Brain pericyte (primary cell): ENCODE measurements at places on chromosomes 4 and X.

DNA sequence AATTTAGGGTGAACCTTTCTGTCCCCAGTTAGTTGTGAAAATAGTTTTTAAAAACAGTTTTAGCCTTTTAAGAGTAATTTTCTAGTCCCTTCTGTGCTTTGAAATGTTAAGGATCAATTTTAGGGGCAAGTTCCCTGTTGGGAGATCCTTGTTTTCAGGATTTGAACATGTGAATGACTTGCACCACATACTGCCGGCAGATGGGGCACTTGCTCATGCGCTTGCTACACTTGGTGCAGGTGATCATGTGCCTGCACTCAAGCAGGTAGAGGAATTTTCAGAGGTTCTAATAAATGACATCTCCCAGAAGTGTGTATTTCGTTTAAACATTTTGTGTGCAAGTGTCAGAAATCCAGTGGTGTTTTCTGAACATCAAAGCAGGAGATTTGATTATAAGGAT lies 195.9 kb downstream of the CHM start:
- no peak for DNase-seq

DNA sequence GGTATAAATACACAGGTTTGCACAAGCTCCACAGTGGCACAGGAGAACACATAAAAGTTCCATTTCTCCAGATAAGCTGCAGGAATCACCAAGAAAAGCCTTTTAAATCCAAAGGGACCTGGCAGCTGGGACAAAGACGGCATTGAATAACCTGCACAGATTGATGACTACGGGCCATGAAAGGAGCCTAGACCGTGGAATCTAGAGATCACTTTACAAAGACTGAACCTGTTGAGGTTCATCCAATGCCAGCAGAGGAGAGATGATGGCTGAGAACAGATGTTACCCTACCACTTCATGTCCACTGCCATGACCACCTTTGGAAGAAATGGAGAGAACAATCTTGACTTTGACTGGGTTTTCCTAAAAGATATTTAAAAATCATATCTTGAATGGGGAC lies 88.7 kb downstream of the PRSS12 start:
- DNase-seq = no peak

GRCh38 chr4:24040811-24041210 lies 151.0 kb upstream of the PPARGC1A start:
- DNase-seq = no peak

- no peak for DNase-seq
These were observed 8.6 kb upstream of the GPRIN3 start for GRCh38 chr4:89316211-89316610.

DNA sequence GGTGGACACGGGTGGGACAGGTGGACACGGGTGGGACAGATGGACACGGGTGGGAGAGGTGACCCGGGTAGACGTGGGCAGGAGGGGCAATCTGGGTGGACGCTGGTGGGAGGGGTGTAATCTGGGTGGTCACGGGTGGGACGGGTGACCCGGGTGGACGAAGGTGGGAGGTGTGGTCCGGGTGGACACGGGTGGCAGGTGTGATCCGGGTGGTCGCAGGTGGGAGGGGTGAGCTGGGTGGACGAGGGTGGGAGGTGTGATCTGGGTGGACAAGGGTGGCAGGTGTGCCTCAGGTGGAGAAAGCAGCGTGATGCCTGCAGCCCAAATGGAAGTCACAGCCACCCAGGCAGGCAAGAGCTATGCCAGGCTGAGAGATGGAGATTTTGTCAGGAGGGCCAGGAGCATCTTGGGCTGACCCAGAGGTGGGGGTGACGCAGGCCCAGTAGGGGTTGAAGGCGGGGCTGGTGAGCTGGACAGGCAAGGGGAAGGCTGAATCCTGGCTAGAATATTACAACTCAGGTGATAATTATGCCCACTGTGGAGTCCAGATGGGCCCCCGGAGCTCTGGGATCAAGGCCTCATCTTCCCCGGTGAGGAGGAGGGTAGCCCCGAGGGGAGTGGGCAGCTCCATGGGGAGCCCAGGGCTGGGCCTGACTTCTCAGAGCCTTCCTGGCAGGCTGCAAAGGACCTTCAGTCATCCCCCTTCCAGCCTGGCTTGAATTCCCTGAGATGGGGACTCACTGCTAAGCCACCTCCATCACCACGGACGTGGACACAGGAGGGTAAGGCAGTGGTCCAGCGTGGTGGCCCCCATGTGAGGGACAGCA lies 100.0 kb downstream of the ADRA2C start:
- no peak for DNase-seq

DNA sequence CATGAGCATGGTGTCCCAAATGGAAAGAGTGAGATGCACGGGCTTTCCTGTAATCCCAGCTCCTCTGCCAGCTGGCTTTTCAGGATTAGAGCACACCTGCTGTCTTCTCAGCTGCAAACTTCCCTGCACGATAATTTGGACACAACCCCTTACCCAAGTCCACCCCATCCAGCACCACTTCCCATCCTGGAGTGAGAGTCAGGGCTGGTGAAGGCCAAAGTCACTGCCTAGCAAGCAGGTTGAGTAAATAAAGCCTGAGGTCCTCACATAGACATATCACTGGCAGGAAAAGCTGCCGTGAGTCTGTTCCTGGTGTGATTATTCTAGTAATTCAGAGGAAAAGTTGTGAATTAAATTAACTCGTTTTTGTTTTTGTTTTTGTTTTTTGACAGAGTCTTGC lies 113.9 kb upstream of the MBNL3 start:
- no peak for DNase-seq

GRCh38 chr4:37948542-37948941 lies 11.7 kb upstream of the PTTG2 start:
- DNase-seq = no peak

DNA sequence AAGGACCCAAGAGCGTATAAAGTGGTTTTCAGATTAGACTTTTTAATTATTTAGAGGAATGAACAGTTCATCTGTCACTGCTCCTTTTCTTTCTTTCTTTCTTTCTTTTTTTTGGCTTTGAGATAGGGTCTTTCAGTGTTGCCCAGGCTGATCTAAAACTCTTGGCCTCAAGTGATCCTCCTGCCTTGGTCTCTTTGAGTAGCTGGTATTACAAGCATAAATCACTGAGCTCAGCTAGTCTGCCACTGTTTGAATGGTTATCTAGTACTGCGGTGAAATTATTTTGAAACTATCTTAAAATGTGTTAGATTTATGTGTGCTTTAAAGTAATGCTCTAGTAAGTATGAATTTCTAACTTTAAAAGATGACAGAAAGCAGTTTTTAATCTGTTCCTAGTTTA lies 6.5 kb upstream of the FRYL start:
- no peak for DNase-seq

DNA sequence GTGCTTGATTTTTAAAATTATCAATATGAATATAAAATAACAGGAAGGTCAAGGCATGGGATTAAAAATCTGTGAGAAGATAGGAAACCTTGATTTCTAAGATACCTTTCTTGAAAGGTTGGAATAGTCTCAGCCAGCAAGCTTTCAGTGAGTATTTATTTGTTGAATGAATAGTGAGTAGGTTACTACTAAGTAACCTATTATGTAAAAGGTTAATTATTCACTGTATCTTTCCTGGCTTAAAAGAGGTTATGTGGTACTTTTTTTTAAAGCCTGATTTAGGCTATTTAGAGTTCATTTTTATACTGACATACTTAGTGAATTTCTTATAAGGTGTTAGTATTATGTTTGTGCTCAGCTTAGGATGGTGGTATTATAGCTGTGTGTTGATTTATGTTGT lies 123.5 kb downstream of the PTPN13 start:
- DNase-seq = no peak

DNA sequence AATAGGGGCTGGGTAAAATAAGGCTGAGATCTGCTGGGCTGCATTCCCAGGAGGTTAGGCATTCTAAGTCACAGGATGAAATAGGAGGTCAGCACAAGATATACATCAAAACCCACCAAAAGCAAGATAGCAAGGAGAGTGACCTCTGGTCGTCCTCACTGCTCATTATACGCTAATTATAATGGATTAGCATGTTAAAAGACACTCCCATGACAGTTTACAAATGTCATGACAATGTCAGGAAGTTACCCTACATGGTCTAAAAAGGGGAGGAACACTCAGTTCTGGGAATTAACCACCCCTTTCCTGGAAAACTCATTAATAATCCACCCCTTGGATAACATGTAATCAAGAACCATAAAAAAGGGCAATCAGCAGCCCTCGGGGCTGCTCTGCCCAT lies 403.6 kb downstream of the KCNIP4 start:
- no peak for DNase-seq

DNA sequence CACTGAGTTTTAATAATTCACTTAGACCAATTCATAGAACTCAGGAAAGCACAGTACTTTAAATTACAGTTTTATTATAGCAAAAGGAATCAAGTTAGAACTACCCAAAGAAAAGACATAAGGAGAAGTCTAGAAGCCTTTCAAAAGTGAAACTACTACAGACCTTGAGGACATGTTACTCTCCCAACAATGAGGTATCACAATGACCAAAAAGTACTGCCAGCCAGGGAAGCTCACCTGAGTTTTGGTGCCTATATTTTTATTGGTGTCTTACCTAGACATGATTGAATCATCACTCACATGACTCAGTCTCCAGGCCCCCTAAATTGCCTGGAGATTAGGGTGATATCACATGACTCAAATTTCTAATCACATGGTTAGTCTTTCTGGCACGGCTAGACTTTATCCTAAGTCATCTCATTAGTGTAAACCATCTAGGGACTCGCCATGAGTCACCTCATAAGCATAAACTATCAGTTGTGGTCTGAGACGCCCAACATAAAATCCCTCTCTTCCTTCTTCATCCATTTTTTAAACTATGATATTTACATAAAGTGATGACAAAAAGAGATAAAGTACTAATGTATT lies 372.3 kb downstream of the TMA16 start:
- no peak for DNase-seq

GRCh38 chrX:142001934-142002333 lies 98.2 kb downstream of the MAGEC1 start:
- DNase-seq = no peak

- no peak for DNase-seq
These were observed 677.7 kb upstream of the HTR2C start for GRCh38 chrX:113906168-113906567.

DNA sequence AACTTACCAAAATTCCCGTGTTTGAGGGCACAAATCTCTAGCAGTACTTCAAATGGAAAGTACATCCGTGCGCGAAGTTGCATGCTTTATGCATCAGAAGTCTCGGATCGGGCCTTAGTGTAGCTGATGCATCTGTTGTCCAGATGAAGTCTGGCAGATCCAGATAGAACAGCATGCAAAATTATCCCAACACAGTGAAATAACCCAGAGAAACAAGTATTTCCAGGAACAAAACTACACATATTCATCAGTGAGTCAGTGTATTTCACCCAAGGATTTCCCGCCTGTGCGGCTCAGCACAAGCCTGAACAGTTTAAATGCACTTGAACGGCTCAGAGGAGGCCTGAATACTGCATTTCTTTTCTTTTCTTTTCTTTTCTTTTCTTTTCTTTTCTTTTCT lies 27.4 kb upstream of the CLDN24 start:
- no peak for DNase-seq

GRCh38 chrX:86711531-86712180 lies 563.4 kb downstream of the DACH2 start:
- no peak for DNase-seq
